ENCODE measurements at places on chromosomes 12 and 14. TPM values are rescaled to one million over a fixed set of nuclear protein-coding genes. Genes with fewer than 3 reads are reported as not detected.

IFT43 gene
- polyA plus RNA-seq: 57.1 TPM

IQSEC3 gene
- polyA plus RNA-seq: 2.7 TPM

TAS2R8 gene
- polyA plus RNA-seq: not detected

TNS2 gene
- polyA plus RNA-seq: 364 TPM

ESPL1 gene
- 0.13 TPM for polyA plus RNA-seq

LRRIQ1 gene
- polyA plus RNA-seq: 0.15 TPM
